ENCODE measurements at places on chromosomes 2 and 18. TPM values are rescaled to one million over a fixed set of nuclear protein-coding genes. Genes with fewer than 3 reads are reported as not detected.

GRCh38 chr2:232018181-232018580 is 56.7 kb downstream of the DIS3L2 start:
- H3K27ac ChIP-seq: no peak overlapping the region
- H3K27me3 ChIP-seq: no peaks in the 10 kb centered on the region
- H3K4me1 ChIP-seq: peaks cover 15% of the 10 kb centered on the region
- no peak overlapping the region for H3K4me3 ChIP-seq
- peaks cover 3% of the 10 kb centered on the region for H3K36me3 ChIP-seq
- no peak for DNase-seq

DNA sequence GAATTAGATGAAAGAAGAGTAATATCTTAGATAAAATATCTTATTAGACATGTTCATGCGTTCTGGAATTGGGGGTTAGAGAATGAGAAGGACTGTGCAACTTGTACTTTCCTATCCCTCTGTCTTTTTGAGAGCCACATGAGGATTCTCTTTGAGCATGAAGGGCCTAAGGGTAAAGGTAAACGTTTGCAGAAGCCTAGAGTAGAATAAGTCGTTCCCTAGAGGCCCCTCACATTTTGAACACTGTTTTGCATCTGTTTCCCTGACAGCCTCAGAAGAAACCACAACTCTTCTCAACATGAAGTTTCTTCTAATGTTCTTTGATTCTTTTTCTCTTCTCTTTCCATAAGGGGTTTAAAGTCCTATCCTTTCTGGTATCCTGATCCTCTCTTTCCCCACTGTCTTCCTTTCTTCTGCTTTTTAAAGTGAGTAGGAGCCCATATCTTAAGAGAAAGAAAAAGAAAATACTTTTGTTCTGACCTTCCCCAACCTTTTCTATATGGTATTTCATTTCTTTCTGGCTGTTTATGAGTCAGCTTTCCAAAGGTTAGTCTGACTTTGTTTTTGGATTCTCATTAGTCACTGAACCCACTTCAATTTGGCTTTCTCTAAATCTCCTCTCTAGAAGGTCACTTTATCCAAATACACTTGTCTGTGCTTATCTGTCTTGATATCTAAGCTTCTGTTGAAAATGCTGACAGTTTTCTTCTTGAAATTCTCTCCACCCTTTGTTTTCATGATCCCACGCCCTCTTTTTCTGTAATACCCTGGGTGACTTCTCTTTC is 34.8 kb downstream of the PPP1R1C start:
- no peaks in the 10 kb centered on the region for H3K4me1 ChIP-seq
- no peaks in the 10 kb centered on the region for H3K27me3 ChIP-seq
- no peaks in the 10 kb centered on the region for H3K36me3 ChIP-seq
- DNase-seq: no peak
- H3K27ac ChIP-seq: no peak overlapping the region

DNA sequence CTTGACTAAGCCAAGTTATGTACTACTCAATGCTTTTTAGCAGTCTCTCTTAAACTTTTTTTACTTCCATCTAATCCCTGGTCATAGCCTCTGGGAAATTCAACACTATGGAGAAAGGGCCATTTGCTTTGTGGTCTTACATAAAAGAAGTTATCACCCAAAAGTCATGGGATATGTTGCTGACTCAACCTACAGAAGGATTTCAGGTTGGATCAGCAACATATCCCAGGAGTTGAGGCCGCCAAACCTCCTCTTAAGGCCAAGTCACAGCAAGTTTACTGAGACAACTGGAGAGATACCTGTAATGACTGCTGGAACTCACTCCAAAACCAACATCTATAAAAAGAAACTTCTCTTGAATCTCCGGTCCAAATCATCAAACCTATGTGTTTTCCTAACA is 141.1 kb downstream of the IRS1 start:
- no peaks in the 10 kb centered on the region for H3K36me3 ChIP-seq
- no peaks in the 10 kb centered on the region for H3K27me3 ChIP-seq
- H3K4me1 ChIP-seq: no peaks in the 10 kb centered on the region
- DNase-seq: no peak
- peak overlapping the region; percentile 40 for H3K27ac ChIP-seq

DNA sequence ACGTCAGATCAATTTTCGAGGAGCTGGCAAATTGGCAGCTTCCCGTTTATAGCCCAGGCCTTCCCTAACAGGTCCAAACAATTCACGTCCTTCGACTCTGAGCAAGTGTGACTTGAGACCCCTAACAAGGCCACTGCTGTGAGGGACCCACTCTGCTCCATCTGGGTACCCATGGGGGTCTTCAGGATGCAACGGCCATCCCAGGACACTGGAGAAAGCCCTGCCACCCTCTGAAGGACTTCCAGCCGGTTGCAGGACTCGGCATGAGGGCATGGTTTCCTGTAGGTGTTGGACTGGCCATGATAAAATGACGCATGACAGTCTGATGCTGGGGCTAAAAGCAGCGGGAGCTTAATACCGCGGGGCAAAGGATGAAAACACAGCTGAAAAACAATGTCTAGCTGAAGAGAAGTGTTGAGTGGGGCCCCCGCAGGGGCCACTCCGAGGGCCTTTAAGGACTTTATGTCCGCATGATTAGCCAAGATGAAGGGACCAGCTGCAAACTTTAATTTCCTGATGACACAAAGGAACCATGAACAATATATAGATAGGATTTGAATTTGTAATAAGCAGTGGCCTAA is 113.3 kb upstream of the ZNF521 start:
- H3K27ac ChIP-seq: no peak overlapping the region
- no peaks in the 10 kb centered on the region for H3K36me3 ChIP-seq
- H3K4me1 ChIP-seq: no peaks in the 10 kb centered on the region
- no peak for DNase-seq

- peaks cover 46% of the 10 kb centered on the region for H3K4me1 ChIP-seq
- no peaks in the 10 kb centered on the region for H3K27me3 ChIP-seq
- H3K36me3 ChIP-seq: no peaks in the 10 kb centered on the region
- H3K27ac ChIP-seq: peak overlapping the region; percentile 96
These were observed 1.0 kb upstream of the NFATC1 start for GRCh38 chr18:79394534-79395307.

DNA sequence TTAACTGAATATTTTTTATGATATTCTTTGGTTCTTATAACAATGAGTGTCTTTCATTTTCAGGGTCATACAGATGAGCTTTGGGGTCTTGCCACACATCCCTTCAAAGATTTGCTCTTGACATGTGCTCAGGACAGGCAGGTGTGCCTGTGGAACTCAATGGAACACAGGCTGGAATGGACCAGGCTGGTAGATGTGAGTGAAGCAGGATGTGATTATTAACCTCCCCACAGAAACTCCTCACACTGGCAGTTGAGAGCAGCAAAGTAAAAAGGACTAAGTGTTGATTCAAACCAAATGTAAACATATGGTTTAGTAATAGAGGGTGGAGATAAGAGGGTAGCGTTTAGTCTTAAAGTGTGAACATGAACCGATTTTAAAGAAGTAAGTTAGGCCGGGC is 57.8 kb downstream of the COX7A2L start:
- no peaks in the 10 kb centered on the region for H3K27me3 ChIP-seq
- no peaks in the 10 kb centered on the region for H3K4me1 ChIP-seq
- peaks cover 10% of the 10 kb centered on the region for H3K36me3 ChIP-seq

DNA sequence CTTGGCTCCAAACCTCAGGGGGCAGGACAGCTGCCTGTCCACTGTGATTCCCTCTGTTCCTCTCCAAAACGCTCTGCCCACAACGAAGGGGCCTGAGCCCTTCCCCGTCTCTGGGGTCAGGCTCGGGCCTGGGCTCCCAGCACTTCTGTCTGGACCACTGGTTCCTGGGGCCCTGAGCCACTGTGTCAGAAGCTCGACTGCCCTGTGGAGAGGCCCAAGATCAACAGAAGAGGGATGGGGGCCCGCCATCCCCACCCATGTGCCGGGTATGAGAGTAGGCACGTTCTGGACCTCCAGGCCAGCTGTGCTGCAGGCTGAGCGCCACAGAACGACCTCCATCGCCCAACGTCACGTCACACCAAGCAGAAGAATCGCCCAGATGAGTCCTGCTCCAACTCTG is 119.9 kb upstream of the HS6ST1 start:
- peak; percentile 55 for DNase-seq
- no peaks in the 10 kb centered on the region for H3K36me3 ChIP-seq
- no peak overlapping the region for H3K4me3 ChIP-seq
- no peaks in the 10 kb centered on the region for H3K27me3 ChIP-seq

- H3K4me1 ChIP-seq: no peaks in the 10 kb centered on the region
- no peaks in the 10 kb centered on the region for H3K36me3 ChIP-seq
- H3K27me3 ChIP-seq: no peaks in the 10 kb centered on the region
- DNase-seq: no peak
These were observed 16.4 kb upstream of the IL1R2 start for GRCh38 chr2:101975171-101975870.

The RFX8 gene
- not detected for polyA plus RNA-seq

The POTEJ gene
- polyA plus RNA-seq: 0.01 TPM

The EVX2 gene
- not detected for polyA plus RNA-seq

The ALPP gene
- polyA plus RNA-seq: not detected

Measured in sigmoid colon (tissue), 7 donors.